NCI-H146 (cell line): ENCODE measurements at places on chromosomes 6 and 20.

DNA sequence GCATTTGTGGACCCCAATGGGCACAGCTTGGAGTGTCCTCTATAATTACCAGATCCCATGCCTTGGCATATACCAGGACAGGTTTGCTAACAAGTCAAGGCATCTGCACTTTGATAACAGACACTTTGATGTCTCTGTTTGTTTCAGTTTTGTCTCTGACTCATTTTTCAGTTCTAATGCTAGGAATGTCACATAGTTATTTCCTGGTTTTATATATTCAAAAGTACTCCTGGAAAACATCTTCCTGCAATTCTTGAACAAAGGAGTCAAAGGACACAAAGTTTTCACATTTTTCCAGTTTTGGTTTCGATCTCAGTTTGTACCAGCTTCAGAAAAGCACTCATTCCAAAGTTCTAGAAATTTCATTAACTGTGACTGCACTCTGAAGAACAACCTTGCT, 188.1 kb downstream of the FOXC1 start:
- no peak for DNase-seq

DNA sequence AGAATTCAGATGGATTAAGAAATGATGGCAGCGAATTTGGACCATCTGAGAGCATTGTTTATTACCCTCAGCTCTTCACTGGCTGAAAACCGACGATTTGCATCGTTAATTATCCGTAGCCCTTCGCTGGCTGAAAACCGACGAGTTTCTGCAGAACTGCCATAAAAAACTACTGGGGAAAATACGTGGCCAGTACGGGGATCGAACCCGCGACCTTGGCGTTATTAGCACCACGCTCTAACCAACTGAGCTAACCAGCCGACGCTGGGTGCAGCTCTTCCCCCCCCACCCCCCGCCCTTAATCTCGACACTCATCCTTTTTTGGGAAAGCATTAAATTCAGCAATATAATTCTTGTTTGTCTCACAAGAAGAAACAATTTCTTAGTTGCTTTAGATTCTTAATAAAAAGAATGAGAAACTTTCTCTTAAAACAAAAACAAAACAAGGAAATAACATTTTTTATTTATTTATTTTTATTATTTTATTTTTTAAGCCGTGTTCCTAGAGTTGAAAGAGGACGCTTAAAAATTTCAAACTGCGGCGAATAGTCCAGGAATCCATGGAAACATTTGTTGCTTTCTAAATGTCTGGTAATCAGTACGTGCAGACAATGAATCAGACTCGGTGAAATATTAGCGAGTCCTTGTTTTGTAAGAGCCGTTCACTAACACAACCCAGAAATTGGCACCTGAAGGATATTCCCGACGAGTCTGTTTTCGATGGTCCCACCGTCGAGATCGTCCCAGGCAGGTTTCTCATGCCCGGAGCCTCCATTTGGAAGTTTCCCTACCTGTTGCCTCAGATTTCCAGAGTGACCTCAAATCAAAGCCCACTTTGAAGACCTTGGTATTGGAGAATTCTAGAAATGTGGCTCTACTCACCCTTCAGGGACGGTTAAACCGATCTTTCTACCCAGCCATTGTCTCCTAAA, 27.8 kb downstream of the PRSS16 start:
- peak; percentile 11 for DNase-seq

DNA sequence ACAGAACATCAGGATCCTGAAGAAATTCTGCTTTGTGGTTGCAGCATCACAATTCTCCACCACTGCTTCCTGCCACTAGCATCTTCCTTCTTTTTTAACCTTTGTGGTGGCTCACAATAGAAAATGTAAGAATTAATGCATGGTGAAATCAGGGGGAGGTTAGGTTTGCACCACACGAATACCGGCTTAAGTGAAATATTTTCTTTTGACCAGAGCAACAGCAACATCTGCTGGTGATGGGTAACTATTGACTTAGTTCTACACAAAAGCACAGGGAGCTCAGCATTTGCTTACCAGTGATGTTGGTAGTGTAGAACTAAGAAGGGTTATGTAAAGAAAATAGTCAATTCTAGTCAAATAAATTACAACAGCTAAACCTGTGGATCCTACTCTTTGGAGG, 280.5 kb downstream of the SYNE1 start:
- DNase-seq, result peak; percentile 53

- no peak for DNase-seq
These were observed 28.8 kb upstream of the TSHZ2 start for GRCh38 chr20:52943185-52943841.

- peak; percentile 22 for DNase-seq
These were observed 523.9 kb downstream of the BMP2 start for GRCh38 chr20:7291323-7291943.

DNA sequence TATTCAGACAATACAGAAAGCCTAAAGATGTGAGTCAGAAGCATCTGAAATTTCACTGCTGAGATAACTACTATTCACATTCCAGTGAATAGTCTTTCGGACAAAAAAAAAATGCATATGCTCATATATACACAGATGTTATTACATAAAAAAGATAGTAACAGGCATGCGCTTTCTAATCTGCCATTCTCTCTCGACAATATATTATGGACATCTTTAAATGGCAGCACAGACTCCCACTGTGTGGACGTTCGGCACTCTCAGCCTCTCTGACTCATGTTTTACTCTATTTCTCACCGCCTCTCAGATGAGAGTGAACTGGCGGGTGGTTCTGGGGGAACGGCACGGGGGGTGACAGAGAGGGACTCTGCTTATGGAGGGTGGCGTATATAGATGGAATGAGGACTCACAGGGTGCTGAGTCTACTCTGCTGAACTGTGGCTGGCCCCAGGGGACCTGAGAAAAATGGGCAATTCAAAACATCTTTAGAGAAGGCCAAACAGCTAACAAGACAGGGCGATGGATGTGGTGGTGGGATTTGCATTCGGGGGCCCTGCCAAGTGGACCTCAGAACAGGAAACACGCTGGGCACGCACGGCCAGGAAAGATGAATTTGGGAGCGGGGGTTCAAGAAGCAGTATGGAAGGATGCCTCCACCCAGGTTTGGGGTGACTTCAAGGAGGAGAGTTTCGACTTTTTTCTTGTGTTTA, 68.9 kb downstream of the MDGA1 start:
- no peak for DNase-seq

GRCh38 chr6:128954308-128955043, 71.5 kb downstream of the LAMA2 start:
- DNase-seq, result no peak

DNA sequence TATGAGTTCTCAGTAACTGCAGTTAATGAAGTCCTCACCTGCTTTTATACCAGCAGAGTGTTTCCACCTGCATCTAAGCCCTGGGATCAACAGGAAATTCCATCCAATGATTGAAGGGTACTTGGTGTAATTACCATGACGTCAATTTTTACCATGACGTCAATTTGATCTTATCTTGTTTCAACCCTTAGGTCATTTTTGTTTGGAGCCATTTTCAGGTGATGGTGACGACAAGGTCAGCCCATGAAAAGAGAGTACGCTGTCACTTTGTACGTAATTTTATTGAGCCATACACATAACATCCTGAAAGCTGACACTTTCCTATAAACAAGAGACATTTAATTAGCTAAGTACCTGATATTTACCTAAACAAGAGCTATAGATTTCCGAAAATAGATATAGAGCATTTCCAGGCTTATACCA, at the start of gene CGA:
CGA (minus strand) TSS at position 20 of the 423 bp plus-strand sequence. CDS start 6,906 bp downstream, outside the sequence.
- peak; percentile 13 for DNase-seq

DNA sequence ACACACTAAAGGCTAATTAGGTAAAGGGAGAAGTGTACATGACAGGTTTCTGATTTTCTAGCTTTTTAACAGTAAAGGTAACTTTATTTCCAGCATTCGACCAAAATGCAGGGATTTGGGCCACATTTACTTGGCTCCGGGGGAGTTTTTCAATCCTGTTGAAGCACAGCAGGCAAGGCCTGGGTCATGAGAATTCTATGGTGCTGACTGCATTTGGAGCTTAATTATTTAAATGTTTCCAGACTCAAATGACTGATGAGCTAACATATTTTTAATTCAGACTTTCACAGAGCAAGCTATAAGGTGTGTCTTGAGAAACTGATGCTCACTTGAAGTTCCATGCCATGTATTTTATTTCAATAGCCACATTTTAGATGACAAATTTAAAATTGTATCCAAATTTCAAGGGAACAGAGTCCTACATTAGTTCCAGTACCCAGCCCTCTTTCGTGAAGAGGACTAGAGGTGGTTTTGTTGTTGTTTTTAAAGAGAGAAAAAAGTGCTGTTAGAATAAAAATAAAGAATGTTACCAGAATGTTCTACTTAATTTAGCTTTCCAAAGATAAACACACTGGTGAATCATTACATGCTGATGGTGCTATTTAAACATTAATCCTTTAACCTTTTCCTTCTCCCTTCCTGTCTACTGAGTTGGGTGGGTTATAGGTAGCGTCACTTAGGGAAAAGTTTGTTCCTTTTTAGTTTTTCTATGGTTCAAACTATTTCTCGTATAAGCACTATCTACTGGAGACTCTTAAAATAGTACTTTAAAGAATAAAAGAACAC, 82.3 kb upstream of the PHACTR2 start:
- no peak for DNase-seq

DNA sequence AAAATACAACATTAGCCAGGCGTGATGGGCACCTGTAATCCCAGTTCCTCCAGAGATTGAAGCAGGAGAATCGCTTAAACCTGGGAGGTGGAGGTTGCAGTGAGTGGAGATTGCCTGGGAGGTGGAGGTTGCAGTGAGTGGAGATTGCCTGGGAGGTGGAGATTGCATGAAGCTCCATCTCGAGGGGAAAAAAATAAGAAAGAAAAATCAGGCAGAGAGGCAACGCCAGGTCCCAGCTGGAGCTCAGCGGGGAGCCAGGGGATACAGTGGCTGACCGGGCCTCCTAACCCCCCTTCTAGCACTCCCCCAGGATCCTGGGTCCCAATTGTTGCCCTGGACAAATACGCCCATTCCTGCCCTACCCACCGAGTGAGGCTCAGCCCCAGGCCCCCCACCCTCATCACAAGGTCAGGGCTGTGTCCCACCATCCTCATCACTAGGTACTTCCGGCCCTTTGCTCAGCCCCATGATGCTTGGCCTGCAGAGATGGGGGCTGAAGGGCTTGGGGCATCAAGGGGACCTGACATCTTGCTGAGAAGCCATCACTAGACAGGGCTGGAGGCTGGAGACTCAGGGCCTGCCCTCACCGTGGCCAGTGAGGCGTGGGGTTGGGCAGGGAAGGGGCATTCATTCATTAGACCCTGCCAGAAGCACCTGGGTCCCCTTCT, 1.9 kb downstream of the OGFR start:
- no peak for DNase-seq

GRCh38 chr6:69881322-69882151, 15.2 kb downstream of the COL19A1 start:
- no peak for DNase-seq

GRCh38 chr6:145809211-145809610, 5.4 kb downstream of the FBXO30 start:
- DNase-seq, result no peak

DNA sequence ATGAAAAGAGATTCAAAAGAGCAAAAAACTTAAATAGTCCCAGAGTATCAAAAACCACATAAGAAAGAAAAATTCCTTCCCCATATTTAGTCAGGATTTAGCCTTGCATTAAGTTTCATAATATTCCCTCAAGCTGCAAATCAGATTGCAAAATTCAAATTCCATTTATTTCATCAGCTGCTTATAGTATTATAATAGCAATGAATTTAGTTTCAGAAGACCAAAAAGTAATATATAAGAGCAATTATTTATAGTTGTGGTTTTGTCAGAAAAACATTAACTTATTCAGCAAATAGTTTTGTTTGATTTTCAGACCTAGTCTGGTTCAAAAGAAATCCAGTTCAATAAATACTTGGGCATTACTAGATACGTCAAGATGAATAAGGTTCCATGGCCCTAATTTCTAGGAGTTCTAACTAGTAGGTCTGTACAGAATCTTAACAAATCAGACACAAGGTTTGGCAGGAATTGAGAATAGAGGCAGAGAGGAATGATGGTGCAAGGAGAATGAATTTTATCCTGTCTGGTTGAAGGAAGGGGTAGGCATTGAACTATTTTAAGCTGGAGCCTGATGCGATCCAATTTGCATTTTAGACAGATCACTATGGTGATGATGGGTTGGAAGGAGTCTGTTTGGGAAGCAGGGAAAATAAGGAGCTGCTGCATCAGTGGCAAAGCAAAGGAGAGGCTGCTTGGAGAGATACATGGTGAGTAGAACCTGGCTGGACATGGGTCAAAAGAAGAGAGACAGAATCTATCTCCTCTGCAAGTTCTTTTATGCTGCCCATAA, 163.9 kb upstream of the STXBP5 start:
- DNase-seq, result no peak

DNA sequence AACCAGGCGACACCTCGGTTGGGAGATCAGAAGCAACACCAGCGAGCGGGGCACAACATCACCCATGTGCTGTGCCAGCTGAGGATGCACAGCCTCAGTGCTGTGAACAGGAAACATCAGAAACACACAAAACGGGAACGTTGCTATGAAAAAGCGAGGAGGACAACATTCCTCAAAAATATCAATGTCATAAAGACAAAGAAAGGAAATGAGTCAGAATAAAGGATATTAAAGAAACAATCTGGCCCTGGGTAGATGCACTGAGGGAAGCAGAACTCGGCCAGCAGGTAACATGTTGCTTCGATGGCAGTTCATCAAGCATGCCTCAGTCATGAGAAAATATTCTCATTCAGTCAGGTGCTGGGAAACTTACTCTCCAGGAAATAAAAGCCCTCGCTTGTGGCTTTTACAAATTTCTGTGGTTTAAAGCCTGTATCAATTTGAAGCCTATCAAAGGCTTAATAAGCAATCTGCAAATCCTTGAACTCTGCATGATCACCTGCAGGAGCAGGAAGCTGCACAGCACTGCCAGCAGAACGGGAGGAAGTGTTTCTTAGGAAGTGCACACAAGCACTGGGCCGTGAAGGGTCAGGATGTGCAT, 77.5 kb downstream of the GINS1 start:
- DNase-seq, result no peak

- no peak for DNase-seq
These were observed 628.8 kb upstream of the FLRT3 start for GRCh38 chr20:14966203-14966602.

- no peak for DNase-seq
These were observed 7.9 kb downstream of the SOX4 start for GRCh38 chr6:21601339-21601923.

DNA sequence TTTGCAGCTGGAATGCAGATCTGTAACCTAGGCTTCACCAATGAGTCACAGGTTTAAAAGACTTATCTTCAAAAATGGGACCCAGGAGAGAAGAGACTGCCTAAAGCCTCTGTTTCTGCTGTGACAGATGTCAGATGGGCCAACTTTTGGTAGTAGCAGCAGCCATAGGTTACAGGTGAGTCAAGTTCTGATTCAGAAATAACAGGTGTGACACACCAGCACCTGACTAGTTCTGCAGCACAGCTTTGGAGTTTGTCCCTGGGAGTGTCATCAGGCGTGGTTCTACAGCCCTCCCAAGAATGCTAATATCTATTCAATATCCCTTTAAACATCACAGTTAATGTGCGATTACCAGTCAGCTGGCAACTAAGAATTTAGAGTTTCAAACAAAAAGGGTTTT, 121.9 kb upstream of the BTN3A2 start:
- no peak for DNase-seq

- no peak for DNase-seq
These were observed 180.8 kb downstream of the BCAS1 start for GRCh38 chr20:53889411-53890148.
